Left forelimb (tissue), 1 donor: ENCODE measurements at places on chromosomes 16 and 17.

DNA sequence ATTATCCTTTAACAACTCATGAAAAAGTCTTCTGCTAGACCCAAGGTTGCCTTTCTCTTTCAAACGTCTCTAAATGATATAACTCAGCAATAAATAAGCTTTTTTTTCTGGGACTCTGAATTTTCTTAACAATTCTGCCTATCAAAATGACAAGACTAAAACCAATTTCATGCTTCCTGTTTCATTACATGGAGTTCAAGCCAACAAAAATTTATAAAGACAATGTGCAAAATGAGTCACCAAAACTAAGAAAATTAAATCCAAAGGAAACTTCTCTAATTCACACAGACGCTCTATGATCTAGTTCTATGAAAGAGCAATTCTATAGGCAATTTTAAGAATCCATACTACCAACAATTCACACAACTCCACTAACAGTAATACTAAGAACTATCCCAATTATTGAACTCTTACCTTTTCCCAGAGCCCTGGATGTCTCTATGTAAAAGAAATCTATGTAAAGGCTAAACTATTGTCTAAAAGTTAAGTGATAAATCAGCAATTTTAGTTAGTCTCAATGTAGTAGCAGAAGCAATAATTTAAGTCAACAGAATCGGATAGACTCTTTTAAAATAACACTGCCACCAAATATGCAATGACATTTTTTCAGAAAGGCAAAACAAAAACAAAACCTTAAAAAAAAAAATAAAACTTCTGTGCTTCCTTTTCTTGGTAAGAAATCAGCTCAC is 44.2 kb downstream of the ZZEF1 start:
- DNase-seq, result no peak

DNA sequence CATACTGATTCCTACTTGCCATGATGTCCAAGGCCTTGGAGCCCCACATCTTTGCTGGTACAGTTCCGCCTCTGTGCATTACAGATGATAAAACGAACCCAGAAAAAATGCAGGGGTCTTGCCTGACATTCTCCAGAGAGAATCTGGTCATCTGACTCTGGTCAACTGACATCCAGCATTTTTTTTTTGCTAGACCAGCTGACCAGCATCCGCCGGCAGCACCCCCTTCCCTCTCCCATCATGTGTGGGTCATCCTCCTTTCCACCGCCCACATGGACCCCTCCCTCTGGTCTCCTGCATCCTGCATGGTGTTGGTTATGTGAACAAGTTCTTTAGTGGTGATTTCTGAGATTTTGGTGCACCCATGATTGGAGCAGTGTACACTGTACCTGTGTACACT is 47.1 kb downstream of the CDH1 start:
- no peak for DNase-seq

GRCh38 chr17:62882284-62882683 is 74.2 kb upstream of the MARCHF10 start:
- DNase-seq, result no peak

DNA sequence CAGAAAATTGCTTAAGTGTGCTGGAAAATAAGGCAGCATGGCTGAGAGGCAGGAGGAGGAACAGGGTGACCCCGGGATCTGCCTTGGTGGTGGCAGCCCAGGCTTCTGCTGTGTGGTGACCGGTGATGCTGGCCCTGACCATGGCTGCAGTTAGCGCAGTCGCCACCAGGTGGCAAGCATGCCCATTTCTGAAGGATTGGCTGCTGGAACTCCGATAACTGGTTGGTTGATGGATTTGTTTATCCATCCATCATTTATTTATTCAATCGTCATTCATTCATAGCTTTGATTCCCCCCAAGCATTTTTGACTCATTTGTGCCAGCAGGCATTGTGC is 29.1 kb upstream of the ITGA3 start:
- peak; percentile 85 for DNase-seq

DNA sequence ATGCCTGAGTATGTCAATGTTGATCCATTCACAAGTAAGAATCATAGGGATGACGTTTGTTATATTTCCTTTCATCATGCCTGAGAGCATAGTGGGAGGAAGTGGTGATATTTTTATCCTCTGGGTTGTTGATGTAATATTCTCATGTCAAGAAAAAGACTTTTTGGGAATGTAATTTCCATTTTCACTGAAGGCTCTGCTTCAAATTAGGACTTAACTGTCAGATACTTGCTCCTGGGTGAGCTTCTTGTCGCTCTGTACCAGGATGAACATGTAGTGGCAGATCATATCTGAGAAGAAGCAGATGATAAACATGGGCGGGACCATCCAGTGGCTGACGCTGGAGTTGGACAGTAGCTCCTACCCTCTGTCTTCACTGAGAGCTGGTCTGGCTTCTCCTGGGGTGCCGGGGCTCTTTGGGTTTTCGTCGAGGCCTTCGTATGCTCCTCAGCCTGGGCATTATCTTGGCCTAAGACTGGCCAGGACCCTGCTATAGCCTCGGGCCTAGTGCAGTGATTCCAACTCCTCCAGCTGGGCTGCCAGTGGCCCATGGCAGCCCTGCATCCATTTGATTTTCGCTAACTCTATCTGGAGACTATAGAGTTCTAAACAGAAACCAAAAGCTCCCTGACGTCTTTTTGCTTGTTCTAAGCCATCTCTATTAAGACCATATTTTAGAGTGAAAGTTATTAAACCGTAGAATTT is 19.7 kb downstream of the CYB5B start:
- no peak for DNase-seq

DNA sequence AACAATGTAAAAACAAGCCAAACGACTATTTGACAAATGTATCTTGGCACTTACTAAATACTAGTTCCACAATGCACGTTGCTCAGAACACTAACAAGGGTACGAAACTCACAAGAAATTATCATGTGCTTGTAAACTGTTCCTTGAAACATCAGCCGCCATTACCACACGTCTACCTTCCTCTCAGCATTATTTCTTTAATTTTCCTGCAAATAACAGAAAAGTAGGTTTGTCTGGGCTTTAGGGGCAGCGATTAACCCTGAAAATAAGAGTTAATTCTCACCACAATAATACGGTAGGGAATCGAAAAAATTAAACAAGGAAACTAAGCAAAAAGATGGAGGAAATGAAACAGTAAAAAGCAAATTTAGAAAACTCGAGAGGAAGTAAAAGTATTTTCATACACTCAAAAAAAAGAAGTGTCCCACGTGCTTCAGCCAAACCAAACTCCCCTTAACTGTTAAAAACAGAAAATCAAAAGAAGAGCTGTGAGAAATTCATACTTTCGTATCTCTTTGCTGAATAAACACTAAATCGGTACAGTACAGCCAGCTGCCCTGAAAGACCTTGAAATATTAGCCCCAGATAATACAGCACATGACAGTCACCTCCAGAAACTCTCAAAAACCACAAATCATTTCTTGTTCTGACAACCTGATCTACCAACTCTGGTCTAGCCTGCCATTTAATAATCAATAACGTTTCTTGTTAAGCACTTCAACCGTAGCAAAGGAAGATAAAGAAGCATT is 1.2 kb downstream of the ARHGAP17 start:
- no peak for DNase-seq

- DNase-seq, result no peak
Measured at GRCh38 chr16:29656688-29657523, 6.1 kb upstream of the SPN start.

- DNase-seq, result no peak
Measured at GRCh38 chr16:82071421-82071820, 36.4 kb downstream of the HSD17B2 start.

DNA sequence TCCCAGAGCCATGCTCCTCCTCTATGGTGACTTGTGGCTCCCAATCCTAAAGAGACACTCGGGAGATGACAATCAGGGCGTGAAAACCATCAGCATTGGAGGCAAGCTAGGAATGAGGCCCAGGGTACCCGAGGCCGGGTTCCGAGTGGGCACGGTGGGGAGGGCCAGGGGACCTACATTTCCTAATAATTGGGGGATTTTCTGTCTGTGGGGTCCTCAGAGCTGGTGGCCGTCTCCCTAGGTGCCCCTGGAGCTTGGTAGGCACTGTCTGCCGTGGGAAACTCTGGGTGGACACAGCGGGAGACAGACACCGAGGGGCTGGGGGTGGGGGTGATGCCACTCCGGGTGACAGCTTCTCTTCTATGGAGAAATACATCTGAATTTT is 312.5 kb upstream of the TNRC6C start:
- DNase-seq, result no peak

DNA sequence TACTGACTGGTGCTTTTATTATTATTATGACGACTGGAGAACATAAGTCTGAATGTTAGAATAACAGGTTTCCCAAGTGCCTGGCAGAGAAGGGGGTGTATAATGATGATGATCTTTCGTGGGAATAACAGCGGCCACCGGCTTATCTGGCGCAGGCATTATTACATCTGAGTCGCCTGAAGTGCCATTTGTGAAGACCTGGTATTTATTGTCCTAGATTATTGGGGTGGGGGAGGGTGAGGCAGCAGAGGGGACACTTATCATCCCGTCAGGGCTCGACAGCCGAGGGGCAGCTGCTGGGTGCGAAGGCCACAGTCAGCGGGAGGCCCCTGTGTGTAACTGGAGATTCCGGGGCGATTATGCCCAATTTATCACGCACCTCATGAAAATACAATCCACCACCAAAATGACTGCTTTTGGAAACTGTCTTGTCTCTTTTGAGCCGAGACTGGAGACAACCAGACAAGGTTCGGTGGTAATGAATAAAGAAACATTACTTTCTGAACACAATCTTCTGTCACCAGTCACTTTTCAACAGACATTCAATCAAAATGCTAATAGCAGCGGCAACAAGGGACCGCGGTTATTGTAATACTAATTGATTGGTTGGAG is 199.3 kb downstream of the CCDC182 start:
- no peak for DNase-seq

DNA sequence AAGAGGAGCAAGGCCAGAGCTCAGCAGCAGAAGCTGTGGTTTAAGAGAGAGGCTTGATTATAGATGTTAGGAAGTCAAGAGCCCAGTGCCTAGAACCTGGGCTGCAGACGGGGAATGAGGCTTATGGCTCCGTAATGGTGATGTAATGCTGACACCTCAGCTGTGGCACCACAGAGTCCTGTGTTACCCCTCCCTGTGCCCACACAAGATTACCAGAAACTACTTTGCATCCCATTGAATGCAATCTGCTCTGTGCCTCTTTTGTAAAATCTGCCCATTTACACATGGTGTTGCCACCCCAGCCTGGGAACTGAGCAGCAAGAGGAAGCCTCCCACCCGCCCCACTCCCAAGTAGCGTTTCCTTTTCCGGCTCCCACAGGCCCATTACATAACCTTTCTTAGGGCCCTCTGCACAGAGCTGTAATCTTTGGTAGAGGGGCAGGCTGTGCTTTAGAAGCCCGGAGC is 57.0 kb downstream of the PITPNC1 start:
- DNase-seq, result no peak

GRCh38 chr16:15682105-15682570 is 32.1 kb downstream of the NDE1 start:
- no peak for DNase-seq
